WTC11 (cell line): ENCODE measurements at places on chromosomes 3 and 15. TPM values are rescaled to one million over a fixed set of nuclear protein-coding genes. Genes with fewer than 3 reads are reported as not detected.

MB21D2 gene
- 14.0 to 19.7 TPM (median 15.5 TPM) in 3 replicates for total RNA-seq

- H3K4me3 ChIP-seq = peak overlapping the region; percentile 5; the same call in 1 of the 2 replicates
- H3K27me3 ChIP-seq = no peaks in the 10 kb centered on the region
- no peaks in the 10 kb centered on the region for H3K36me3 ChIP-seq
- H3K4me1 ChIP-seq = peaks cover 86% of the 10 kb centered on the region
- DNase-seq = peak; percentile 14
- peak overlapping the region; percentile 67 for H3K27ac ChIP-seq
These were observed 164.8 kb downstream of the SYNPR start for GRCh38 chr3:63442918-63443317.

DNA sequence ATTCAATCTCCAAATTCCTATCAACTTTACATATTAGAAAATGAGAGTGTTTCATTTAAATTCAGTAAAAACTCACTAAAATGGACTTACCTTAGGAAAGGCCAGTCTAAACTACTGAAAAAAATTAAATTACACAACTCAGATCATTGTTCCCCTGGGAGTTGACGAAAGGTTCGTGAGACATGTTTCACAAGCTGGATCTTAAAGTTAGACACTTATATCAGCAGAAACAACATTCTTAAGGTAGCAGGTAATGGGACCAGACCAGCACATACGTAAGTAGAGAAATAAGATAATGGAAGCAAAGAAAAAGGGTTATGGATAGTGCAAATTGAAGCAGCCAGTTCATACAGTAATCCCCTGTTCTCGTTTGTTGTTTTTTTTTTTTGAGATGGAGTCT, 8.9 kb downstream of the RFX7 start:
- H3K4me1 ChIP-seq = peaks cover 24% of the 10 kb centered on the region
- peaks cover 66% of the 10 kb centered on the region for H3K36me3 ChIP-seq
- no peak for DNase-seq

DNA sequence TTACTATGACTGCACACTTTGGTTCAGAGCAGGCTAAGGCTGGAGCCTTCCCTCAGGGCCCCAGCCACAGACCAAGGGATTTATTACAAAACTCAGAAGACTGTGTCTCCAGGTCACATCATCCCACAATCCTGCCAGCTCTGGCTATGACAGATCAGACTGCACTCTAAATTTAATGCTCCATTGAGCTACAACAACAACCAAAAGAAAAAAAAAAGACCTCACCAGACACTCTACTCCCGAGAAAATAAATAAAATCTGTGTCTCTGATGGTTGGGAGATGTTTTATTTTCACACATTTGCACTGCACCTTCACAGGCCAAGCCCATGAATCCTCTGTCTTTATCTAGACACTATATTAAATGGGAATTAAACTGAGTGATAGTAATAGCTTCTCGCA, 50.8 kb upstream of the CTNNB1 start:
- H3K36me3 ChIP-seq = peaks cover 12% of the 10 kb centered on the region
- no peaks in the 10 kb centered on the region for H3K27me3 ChIP-seq
- no peak for DNase-seq
- no peak overlapping the region for H3K4me3 ChIP-seq

DNA sequence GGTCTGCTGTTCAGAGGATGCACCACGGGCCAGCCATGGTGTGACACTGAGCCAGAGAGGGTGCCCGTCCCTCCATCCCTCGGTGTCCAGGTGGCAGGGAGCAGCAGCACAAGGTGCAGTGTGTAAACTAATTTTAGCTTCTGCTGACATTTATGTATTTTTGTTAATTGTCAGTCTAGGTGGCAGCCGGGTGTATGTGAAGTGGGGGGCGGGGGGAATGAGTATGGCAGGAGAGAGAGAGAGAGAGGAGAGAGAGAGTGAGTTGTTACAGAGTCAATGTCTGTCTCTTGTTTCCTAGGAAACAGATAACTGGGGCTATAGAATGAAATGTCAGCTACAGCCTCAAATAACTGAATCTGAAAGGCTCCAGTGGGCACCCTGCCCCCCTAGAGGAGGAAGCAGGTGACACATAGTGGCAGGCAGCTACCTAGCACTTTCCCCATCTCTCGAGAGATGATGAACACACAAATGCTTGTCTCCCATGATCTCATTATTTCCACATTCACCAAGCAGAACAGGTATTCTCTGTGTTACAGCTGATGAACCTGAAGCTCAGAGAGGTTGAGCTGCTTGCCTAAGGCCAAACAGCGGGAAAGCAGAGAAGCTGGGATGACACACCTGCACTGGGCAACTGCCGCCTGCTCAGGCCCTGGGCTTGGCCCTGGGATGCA, 24.7 kb downstream of the RASGRF1 start:
- H3K4me1 ChIP-seq = peaks cover 2% of the 10 kb centered on the region
- no peak overlapping the region for H3K27ac ChIP-seq
- peaks cover 60% of the 10 kb centered on the region for H3K27me3 ChIP-seq
- H3K36me3 ChIP-seq = no peaks in the 10 kb centered on the region

DNA sequence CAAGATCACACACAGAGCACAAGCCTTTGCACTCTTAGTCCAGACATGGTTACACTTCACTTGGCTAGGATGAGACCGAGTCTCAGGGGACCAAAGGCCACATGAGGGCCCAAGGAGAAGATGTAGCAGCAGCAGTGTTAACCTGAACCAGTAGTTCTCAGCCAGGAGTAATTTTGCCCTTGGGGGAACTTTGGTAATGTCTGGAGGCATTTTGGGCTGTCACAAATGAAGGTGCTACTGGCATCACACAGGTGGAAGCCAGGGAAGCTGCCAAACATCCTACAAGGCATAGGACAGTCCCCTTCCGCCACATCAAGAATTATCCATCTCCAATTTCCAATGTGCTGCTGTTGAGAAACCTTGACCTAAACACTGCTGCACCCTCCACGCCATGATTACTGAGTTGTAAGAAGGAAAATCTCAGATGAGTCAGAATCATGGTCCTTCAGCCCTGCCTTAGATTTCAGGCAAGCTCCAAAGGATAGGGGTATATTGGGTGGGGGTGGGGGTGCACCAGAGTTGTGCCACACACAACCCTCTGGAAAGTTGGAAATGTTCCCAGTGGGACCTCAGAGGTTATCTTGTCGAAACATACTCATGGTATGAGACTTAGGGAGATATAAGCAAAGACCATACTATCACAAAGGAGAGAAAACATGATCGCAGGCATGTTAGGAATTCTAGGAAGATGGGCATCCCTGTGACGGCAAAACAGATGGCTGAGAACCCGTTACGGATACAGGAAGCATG, 36.2 kb downstream of the SEMA5B start:
- H3K4me3 ChIP-seq = no peak overlapping the region
- H3K36me3 ChIP-seq = no peaks in the 10 kb centered on the region

- DNase-seq = peak; percentile 77
- H3K36me3 ChIP-seq = peaks cover 8% of the 10 kb centered on the region
- H3K27ac ChIP-seq = peak overlapping the region; percentile 78
- H3K4me1 ChIP-seq = peaks cover 70% of the 10 kb centered on the region
- H3K4me3 ChIP-seq = peak overlapping the region; percentile 15
These were observed 97.9 kb upstream of the NANOGP8 start for GRCh38 chr15:35182841-35183479.

- H3K27me3 ChIP-seq = no peaks in the 10 kb centered on the region
- no peak overlapping the region for H3K27ac ChIP-seq
- peaks cover 16% of the 10 kb centered on the region for H3K4me1 ChIP-seq
- peaks cover 18% of the 10 kb centered on the region for H3K36me3 ChIP-seq
- no peak for DNase-seq
These were observed 614.8 kb downstream of the DIPK2A start for GRCh38 chr3:144586382-144586781.

DNA sequence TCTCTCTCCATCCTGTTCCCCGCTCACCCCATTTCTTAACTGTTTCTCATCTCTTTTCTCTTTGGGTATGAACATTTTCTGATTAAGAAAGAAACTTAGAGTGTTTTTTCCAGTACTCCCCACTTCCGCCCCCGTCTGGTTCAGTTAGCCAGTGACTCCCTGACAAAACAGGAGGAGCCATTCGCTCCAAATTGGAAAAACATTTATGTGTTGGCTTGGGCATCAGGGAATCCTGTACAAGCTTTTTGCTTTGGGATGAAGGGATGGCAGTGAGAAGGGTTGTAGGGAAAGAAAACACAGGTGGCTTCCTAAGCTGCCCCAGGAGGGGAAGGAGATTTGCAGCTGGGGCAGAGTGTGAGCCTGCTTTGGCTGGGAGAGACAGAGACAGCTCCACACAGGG, 47.0 kb downstream of the BOC start:
- H3K4me1 ChIP-seq = peaks cover 31% of the 10 kb centered on the region
- H3K36me3 ChIP-seq = no peaks in the 10 kb centered on the region
- no peak overlapping the region for H3K4me3 ChIP-seq
- no peaks in the 10 kb centered on the region for H3K27me3 ChIP-seq
- no peak for DNase-seq

PRKCD gene
- total RNA-seq = 16.7 to 19.2 TPM (median 18.0 TPM) in 3 replicates

- DNase-seq = no peak
- no peaks in the 10 kb centered on the region for H3K27me3 ChIP-seq
- peaks cover 22% of the 10 kb centered on the region for H3K4me1 ChIP-seq
These were observed 86.6 kb downstream of the FMN1 start for GRCh38 chr15:33107950-33108349.

IMPG2 gene
- total RNA-seq = 0.02 to 0.09 TPM (median 0.04 TPM) in 3 replicates

GRCh38 chr3:105473521-105474223, 107.0 kb downstream of the ALCAM start:
- no peaks in the 10 kb centered on the region for H3K27me3 ChIP-seq
- H3K36me3 ChIP-seq = peaks cover 18% of the 10 kb centered on the region
- H3K27ac ChIP-seq = peak overlapping the region; percentile 1; the same call in 1 of the 2 replicates

- H3K27ac ChIP-seq = no peak overlapping the region
- DNase-seq = no peak
- H3K4me1 ChIP-seq = peaks cover 5% of the 10 kb centered on the region; the same call in 1 of the 2 replicates
These were observed 83.6 kb upstream of the SMAD3 start for GRCh38 chr15:66981771-66982170.

- H3K36me3 ChIP-seq = peaks cover 23% of the 10 kb centered on the region
- peak overlapping the region; percentile 53; the same call in 1 of the 2 replicates for H3K27ac ChIP-seq
- peak overlapping the region; percentile 93 for H3K4me3 ChIP-seq
- H3K27me3 ChIP-seq = peaks cover 10% of the 10 kb centered on the region
These were observed 632 bp upstream of the CRELD1 start for GRCh38 chr3:9932843-9933560.

MGA gene
- 35.9 to 36.9 TPM (median 36.4 TPM) in 3 replicates for total RNA-seq

- H3K27ac ChIP-seq = no peak overlapping the region
- H3K27me3 ChIP-seq = no peaks in the 10 kb centered on the region
- H3K36me3 ChIP-seq = no peaks in the 10 kb centered on the region
- DNase-seq = no peak
- H3K4me1 ChIP-seq = peaks cover 14% of the 10 kb centered on the region
These were observed 84.6 kb downstream of the FILIP1L start for GRCh38 chr3:100029689-100030088.

GRCh38 chr3:42180901-42181300, 85.1 kb downstream of the CCK start:
- no peak for DNase-seq
- H3K36me3 ChIP-seq = peaks cover 21% of the 10 kb centered on the region
- peaks cover 31% of the 10 kb centered on the region for H3K4me1 ChIP-seq
- H3K27me3 ChIP-seq = no peaks in the 10 kb centered on the region

- no peaks in the 10 kb centered on the region for H3K27me3 ChIP-seq
- no peak overlapping the region for H3K27ac ChIP-seq
- H3K36me3 ChIP-seq = no peaks in the 10 kb centered on the region; the same call in 1 of the 2 replicates
- no peaks in the 10 kb centered on the region for H3K4me1 ChIP-seq
- H3K4me3 ChIP-seq = no peak overlapping the region
- DNase-seq = no peak
These were observed 16.3 kb downstream of the GXYLT2 start for GRCh38 chr3:72904163-72904562.

DNA sequence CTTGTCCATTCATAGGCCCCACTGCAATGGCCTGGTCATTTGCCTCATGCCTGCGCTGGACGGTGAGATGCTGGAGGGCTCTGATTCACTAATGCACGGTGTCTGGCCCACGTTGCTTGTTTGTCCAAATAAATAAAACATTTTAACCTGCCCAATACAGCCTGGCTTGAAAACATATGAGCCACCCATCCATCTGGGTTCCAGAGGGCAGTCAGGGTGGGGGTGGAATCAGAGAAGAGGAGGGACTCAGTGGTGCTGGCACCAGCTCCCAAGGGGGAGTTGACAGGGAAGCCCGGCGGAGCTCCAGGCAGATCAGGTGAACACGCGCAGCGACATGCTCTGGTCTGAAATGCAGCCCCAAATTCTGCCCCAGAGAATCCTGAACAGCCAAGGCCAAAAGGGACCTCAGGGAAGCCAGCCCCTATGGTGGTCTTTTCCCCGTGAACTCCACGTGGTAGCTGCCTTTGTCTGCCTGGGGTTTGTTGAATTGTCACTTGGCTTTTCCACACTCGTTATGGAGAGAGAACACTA, 265.2 kb downstream of the UACA start:
- H3K4me3 ChIP-seq = no peak overlapping the region
- DNase-seq = no peak
- H3K4me1 ChIP-seq = peaks cover 5% of the 10 kb centered on the region
- H3K36me3 ChIP-seq = no peaks in the 10 kb centered on the region
- H3K27me3 ChIP-seq = no peaks in the 10 kb centered on the region

PRKAR2A gene
- 45.1 to 57.2 TPM (median 47.2 TPM) in 3 replicates for total RNA-seq

NPAP1 gene
- 0.11 to 0.13 TPM (median 0.11 TPM) in 3 replicates for total RNA-seq

DNA sequence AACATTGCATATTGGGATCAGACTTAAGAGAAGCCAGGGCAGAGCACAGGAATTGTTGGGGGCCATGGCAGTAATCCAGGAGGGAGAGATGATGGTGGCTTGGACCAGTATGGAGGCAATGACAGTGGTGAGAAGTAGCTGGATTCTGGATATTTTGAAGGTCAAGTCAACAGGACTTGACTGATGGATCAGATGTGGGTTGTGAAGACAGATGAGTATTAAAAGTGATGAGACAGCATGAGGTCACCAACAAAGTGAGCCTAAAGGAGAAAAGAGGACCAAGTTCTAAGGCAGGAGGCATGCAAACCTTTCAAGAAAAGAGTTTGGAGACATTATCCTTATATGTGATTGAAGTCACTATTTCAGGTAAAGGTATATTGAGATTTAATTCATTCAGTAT, 56.6 kb upstream of the TIPARP start:
- peaks cover 9% of the 10 kb centered on the region for H3K4me1 ChIP-seq
- H3K36me3 ChIP-seq = no peaks in the 10 kb centered on the region
- H3K27me3 ChIP-seq = no peaks in the 10 kb centered on the region
- H3K4me3 ChIP-seq = no peak overlapping the region

DNA sequence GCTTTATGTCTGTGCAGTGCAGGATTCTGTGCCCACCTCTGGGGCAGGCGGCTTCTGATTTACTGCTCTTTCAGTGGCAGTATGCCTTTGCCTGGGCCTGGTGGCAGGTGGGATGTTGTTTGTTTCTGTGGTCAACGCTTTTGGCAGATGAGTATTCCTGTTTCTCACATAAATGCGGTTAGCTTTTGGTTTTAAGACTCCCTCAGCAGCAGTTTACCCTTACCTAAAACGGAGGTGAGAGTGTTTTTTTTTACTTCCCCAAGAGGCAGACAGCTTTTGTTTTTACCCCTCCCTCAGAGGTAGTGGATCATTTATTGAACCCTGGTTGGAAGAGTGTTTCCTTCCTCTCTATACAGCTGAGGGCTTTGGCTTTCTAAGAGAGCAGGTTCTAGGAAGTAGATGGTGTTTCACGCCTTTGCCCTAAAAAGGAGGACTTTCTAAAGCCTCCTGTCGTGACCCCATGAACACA, 134.1 kb upstream of the PLSCR5 start:
- peaks cover 3% of the 10 kb centered on the region for H3K4me1 ChIP-seq
- H3K27me3 ChIP-seq = no peaks in the 10 kb centered on the region
- no peak overlapping the region for H3K27ac ChIP-seq
- no peak for DNase-seq

- DNase-seq = no peak
- H3K27me3 ChIP-seq = peaks cover 6% of the 10 kb centered on the region
- H3K4me3 ChIP-seq = no peak overlapping the region
- H3K36me3 ChIP-seq = peaks cover 79% of the 10 kb centered on the region
- no peak overlapping the region for H3K27ac ChIP-seq
- H3K4me1 ChIP-seq = no peaks in the 10 kb centered on the region
These were observed 108.3 kb upstream of the CHL1 start for GRCh38 chr3:88267-88666.

FEZF2 gene
- total RNA-seq = not detected in 3 replicates

VPS39 gene
- total RNA-seq = 43.9 to 44.7 TPM (median 44.5 TPM) in 3 replicates

PYGO1 gene
- total RNA-seq = 0.46 to 0.55 TPM (median 0.50 TPM) in 3 replicates
